Stimulated activated CD4-positive, alpha-beta T cell treated with anti-CD3 and anti-CD28 coated beads, Interleukin-1b, Interleukin-23, amount 100 ng/mL, for 1 hour (primary cell): ENCODE measurements at places on chromosomes 12 and 14.
A peak's percentile ranks its signal among the peaks of the same experiment; 100 is the strongest.

- DNase-seq: no peak
Measured at GRCh38 chr14:73599499-73599898, 7.8 kb downstream of the ACOT4 start.

- DNase-seq: peak; percentile 41
Measured at GRCh38 chr14:69354383-69355153, 43.5 kb downstream of the ERH start.

DNA sequence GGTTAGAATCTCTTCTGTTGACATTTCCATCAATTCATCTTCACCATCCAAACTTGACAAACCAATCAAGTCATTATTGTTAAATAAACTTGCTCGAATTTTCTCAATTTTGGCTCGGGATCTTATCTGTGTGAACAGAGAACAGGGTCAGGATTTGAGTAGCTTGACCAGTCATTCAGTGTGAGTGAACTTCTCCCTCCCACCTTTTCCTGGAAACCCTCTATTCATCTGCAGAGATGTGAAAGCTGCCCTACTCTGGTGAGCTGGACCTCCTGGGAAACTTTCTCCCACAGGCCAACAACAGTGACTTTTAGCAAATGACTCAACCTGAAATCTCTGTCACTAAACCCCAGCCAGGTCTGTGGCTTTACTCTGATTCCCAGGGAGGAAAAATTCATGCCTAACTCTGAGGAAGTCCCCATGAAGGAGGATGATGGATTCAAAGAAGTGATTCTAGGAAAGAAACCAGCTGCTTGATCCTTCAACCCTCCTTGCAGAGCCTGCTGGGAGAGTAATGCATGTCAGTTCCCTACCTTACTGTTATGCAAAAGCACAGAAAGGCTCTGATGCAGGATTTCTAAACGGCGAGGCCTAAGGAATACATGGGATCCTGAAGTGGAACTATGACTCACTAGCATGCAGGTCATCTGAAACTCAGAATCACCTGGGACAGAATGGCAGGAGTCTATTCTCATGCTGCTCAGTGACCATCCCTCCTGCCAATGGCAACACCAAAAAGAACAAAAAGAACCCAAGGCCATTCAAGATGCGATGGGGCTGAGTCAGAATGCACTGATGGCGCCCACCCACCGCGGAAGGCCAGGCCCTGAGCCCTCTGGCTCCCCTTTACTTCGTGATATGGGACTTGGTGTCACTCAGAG, 58.0 kb downstream of the TRAFD1 start:
- DNase-seq: no peak

DNA sequence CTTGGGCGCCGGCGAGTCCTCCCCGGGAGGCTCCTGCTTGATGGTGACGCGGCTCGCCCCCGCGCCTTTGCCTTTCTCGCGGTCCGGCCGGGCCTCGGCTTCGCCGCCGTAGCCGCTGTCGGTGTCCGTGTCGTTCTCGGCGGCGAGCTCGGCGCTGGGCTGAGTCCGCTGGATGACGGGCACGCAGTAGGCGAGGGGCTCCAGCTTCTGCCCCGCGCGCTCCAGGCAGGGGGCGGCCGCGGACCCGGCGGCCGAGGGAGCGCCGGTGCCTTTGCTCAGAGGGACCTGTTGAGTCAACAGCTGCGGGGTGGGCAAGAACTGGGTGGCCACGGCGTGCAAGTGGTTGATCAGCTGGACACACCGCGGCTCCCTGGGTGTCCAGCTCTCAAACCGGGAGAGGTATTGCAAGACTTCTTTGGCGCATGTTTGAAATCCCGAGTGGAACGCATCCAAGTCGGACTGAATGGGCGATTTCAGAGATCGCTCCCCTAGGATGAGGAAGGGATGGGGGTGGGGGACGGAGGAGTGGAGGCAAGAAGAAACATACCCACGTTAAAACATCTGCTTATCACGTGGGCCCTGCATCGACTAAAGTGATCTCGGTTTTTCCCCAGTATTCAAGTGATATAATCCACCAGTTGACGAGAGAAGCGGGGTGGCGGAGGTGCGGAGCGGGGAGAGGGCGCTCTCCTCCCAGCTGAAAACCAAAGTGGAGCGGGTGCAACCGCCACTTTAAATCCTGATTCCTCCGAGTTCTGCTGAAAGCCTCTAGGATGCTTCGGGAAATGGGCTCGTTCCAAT, 2.0 kb downstream of the BHLHE41 start:
- no peak for DNase-seq

- no peak for DNase-seq
Measured at GRCh38 chr14:37399517-37399916, 195.5 kb downstream of the FOXA1 start.

DNA sequence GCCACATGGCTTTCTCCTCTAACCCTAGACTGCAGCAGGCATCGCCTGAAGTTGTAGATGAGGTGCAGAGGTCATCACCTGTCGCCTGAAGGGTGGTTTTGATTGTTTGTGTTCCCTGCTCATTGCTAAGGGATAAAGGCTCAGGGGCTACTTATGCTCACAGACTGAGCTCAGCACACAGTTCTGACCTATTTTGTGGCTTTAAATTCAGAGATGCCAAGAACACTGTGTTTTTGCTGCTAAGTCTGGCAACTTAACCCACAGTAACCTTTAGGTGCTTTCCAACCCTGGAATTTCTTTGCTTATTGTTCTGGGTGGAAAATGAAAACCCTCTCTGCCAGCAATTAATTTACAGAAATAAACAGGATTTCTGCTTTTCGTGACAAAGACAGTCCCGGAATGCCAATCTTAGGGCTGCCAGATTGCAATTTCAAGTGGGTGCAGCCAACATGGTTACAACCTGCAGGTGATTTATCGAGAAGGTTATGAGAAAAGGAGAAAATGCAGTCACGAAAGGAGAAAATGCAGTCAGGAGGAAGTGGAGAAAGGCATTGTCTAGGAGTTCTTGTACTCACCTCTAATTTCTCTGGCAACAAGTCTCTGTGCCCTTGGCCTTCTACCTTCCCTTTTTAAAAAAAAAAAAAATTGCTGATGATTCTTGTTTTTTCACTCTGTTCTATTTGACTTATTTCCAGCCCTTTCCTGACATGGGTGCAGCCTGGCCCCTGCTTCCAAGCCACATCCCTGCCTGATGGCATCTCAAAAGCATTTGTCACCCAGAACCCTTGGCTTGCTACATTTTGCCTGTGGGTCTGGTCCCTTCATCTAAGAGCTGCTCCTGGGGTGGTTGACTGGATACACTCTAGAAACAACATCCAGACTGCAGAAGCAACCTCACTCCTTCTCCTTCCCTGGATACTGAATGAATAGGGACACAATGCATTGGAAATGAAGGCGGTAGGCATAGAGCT, 23.3 kb downstream of the NPC2 start:
- no peak for DNase-seq

GRCh38 chr14:68397822-68398221, 395.0 kb downstream of the ZFP36L1 start:
- DNase-seq: no peak

GRCh38 chr14:72605921-72606220, 288.0 kb downstream of the DPF3 start:
- no peak for DNase-seq

DNA sequence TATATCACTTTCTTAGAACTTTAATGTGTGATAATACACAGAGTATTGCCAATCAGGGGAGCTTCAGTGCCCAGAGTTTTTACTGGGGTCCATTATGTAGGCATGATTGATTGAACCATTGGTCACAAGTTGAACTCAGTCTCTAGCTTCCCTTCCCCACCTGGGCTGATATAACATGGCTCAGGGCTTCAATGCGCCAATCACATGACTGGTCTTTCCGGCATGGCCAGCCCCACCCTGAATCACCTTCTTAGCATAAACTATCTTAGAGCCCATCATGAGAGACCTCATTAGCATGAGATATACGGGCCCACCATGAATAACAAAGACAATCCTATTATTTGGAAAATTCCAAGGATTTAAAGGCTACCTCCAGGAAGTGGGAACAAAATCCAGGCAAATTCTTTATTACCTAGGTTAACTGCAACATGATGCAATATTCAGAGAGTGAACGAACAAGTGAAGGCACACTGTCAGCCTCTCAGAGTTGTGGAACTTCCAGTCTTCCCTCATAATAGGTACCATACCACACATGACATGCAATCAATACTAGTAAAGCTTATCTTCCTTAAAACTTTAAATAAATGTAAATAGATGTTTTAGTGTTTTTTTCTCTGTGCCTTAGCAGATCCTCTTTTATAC, 3.2 kb upstream of the CLEC4A start:
- DNase-seq: no peak

DNA sequence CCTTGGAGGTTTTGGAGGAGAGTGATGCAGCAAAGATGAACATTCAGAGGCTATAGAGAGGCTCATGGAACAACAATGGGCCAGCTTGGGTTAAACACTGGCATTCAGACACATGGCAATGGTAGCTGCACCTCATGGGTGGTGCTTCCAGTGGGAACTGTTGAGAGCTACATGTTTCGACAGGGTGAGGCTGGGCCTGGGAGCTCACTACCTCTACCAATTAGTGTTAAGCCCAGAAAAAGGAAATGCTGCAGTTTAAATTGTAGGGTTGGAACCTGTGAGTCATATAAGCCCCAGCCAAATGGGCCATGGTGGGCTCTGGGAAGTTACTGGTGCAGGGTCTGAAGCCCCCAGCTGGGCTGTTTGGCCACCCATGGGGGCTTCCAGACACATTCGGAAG, 279.7 kb downstream of the ZFP36L1 start:
- no peak for DNase-seq

DNA sequence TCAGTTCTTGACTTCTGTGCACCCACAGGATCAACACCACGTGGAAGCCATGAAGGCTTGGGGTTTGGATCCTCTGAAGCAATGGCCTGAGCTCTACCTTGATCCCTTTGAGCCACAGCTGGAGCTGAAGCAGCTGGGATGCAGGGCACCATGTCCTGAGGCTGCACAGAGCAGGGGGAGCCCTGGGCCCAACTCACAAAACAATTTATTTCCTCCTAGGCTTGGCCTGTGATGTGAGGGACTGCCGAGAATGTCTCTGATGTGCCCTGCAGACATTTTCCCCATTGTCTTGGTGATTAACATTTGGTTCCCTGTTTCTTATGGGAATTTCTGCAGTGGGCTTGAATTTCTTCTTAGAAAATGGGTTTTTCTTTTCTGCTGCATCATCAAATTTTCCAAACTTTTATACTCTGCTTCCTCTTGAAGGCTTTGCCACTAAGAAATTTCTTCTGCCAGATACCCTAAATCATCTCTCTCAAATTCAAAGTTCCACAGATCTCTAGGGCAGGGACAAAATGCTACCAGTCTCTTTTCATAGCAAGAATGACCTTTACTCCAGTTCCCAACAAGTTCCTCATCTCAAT, 288.2 kb downstream of the CCDC59 start:
- no peak for DNase-seq

GRCh38 chr14:53265025-53265424, 111.9 kb upstream of the DDHD1 start:
- DNase-seq: no peak

GRCh38 chr12:21183721-21184275, 52.8 kb downstream of the SLCO1B1 start:
- no peak for DNase-seq

- no peak for DNase-seq
Measured at GRCh38 chr12:5197131-5197530, 153.5 kb downstream of the KCNA5 start.

DNA sequence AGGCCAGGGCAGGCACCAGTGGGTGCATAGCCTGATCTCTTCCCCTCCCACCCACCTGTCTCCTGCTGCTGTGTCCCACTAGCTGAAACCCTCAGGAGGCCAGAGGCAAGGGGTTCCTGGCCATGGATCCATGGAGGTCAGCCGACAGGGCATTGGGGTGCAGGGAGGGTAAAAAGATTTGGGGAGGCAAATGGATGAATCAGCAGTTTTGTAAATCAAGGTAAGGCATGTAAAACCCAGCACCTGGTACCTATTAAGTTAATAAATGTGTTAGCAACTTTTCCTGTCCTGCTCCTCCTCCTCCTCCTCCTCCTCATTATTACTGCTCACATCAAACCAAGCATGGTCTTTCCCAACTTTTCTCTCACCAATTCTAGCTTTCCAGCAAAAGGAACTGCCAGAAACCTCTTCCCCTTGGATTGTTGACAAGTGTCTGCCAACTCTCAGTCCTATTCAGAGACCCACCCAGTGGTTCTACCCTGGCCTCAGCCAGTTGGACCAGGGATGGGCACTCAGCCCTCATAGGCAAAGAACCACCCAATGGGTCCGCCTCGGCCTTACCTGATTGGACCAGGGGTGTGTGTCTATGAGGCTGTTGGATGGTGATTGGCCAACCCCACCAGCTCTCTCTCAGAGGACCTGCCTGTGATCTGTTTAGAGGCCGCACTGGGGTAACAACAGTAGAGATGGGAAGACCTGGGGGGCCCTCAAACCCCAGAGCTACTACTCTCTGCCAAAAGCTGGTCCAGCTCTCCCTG, 155.7 kb upstream of the GSC start:
- DNase-seq: no peak

- DNase-seq: no peak
Measured at GRCh38 chr14:30620178-30620577, 1.9 kb upstream of the SCFD1 start.

- DNase-seq: no peak
Measured at GRCh38 chr12:95721320-95721719, 69.2 kb downstream of the NTN4 start.

GRCh38 chr12:80627782-80628181, 79.7 kb upstream of the MYF6 start:
- DNase-seq: no peak

- DNase-seq: no peak
Measured at GRCh38 chr14:90839024-90839888, 23.0 kb upstream of the TTC7B start.

DNA sequence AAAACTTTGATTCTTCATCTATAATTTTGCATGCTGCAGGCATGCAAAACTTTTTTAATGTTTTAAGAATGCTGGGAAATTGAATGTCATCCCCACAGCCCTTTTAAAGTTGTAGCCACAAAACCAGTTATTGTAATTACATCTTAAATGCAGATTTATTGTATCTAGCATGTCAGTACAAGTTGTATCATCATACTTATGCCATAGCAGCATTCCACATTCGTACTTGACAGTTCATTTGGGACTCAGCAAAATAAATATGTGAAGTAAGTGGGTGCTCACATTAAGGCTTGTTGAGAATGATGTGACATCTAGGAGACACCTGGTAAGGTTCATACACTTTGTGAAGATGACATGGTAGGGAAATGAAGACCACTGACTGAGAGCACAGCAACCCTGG, 44.0 kb upstream of the GZMB start:
- DNase-seq: no peak

DNA sequence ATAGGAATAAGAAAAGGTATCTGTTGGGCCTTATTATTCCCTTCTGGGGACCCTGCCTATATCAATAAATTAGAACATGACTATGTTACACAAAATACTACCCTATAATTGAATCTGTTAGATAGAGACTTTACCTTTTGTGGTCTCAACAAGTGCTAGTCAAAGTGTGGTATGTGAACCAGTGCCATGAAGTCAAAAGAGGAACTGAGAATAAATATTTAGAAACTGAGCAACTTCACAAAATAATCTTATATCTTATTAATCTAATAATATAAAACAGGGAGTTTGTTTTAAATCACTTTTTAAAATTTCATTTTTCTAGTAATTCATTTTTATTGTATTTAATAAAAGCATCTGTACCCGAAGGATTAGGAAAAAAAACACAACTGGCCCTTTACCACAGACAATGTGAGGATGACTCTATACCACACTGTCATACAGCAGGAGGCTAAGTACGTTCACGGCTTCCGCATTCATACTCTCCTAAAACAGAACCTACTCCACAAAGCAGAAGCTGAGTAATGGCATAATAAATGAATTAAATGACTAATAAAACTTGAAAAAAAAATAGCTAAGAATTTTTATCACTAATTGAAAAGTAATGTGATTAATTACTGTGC, 42.1 kb downstream of the SEC23A start:
- DNase-seq: no peak

- no peak for DNase-seq
Measured at GRCh38 chr12:122849352-122850047, 14.2 kb downstream of the HIP1R start.
